Bronchial smooth muscle cell (primary cell): ENCODE measurements at places on chromosomes 12 and 14. TPM values are rescaled to one million over a fixed set of nuclear protein-coding genes. Genes with fewer than 3 reads are reported as not detected.

SLC17A8 gene
- 0.16 TPM in 1 of 2 replicates, not detected in the other for total RNA-seq

TMTC1 gene
- total RNA-seq, result 15.2 and 28.7 TPM in 2 replicates

KRT5 gene
- 2.7 and 14.9 TPM in 2 replicates for total RNA-seq

SOAT2 gene
- 0.16 and 0.17 TPM in 2 replicates for total RNA-seq

ASPG gene
- not detected in 2 replicates for total RNA-seq

ABHD12B gene
- total RNA-seq, result not detected in 2 replicates

DPF3 gene
- 8.1 and 13.2 TPM in 2 replicates for total RNA-seq

PRPF39 gene
- 23.8 and 41.9 TPM in 2 replicates for total RNA-seq

NRL gene
- total RNA-seq, result 0.95 and 1.0 TPM in 2 replicates

GLI1 gene
- 0.47 and 0.86 TPM in 2 replicates for total RNA-seq

CLEC9A gene
- total RNA-seq, result not detected in 2 replicates

LRCOL1 gene
- total RNA-seq, result 0.16 TPM in 1 of 2 replicates, not detected in the other

RERGL gene
- not detected in 2 replicates for total RNA-seq

EPYC gene
- not detected in 2 replicates for total RNA-seq

SLC6A15 gene
- total RNA-seq, result 7.1 and 53.1 TPM in 2 replicates

DBX2 gene
- total RNA-seq, result 0.09 TPM in 1 of 2 replicates, not detected in the other

ZNF384 gene
- total RNA-seq, result 9.6 and 10.8 TPM in 2 replicates
